HCT116 (cell line): ENCODE measurements at places on chromosomes 1 and 21.

DNA sequence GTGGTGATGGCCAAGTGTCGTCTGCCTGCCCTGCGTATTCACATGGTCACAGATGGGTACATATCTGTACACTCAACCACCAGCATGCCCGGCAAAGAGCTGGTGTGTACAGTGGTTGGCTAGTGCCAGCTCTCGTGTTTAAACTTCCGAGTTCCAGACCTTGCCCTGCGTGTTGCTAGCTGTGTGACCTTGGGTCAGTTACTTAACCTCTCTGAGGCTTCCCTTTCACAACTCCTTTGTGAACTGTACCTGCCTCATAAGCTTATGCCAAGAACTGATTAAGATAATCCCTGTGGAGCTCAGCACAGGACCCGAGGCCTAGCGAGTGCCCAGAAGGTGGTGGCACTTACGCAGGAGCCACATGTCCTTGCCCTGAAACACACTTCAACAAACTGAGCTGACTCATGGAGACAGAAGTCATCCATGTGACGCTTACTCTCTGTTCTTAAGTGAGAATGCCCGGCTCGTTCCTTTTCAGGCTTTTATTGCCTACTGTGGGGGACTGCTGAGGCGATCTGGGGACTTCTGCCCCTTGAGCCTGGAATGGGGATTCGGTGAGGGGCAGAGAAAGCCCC, 55.4 kb downstream of the ALPL start:
- DNase-seq = no peak

DNA sequence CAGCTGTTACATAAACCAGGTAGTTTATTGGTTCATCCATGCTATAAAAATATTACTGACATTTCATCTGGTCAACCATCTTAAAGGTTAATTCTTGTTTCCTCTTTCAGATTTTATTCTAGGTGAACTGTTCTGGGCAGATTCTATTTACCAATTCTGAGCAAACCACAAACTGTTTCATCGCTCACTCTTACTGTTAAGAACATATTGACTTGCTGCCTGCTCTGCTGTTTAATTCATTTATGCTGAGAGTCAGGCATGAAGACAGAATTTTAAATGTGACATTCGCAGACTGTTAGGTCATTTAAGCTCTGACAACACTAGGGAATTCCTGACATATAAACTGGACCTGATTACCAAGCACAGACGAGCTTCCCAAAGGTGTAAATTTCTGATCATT, 98.3 kb downstream of the PIGK start:
- DNase-seq = no peak

GRCh38 chr1:93695411-93696005, 13.9 kb upstream of the BCAR3 start:
- DNase-seq = no peak

DNA sequence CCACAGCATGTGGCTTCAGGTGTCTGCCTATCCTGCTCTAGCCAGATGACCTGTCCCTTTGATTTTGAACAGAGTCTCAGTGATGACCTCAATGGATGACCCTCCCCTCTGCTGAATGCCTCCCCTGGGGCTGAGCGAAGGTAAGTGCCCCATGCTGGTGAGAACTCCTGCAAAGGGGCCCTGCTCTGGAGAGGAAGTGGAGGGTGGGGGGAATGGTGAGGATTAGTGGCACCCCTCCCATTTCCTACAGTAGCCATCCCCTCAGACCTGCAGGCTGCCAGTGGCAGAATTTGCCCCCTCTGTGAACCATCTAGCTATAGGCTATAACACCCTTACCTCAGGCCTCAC, 3.7 kb upstream of the PMVK start:
- DNase-seq = no peak

DNA sequence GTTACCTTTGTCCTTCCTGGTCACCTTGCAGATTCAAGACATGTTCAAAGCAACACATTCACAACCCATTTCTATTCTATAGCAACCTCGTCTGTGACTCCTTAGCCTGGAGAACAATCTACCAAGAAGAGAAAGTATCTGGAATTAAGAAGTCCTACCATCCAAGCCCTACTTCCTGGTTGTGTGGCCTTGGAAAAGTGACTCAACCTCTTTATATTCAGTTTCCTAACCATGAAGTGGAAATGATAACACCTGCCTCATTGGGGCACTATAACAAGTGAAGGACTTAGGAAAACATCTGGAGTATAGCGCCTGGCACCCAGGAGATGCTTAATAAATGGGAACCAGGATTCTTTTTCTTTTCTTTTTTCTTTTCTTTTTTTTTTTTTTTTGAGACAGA, 36.5 kb upstream of the SRRM1 start:
- DNase-seq = no peak

DNA sequence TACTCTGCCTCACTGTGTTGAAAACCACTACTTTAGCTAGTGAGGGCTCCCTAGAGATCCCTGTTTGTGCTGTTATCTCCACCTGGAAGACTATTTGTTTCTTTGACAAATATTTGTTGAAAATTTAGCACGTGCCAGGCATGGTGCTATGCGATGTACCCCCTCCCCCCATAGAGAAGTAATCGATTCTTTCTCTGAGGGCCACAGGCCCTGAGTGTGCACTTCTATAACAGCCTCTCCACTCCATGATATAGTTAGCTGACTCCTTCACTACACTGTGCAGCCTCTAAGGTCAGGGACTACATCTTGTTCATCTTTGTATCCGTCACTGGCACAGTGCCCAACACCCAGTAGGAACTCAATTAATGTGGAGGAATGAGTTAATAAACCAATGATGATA, 17.3 kb upstream of the RBM15 start:
- no peak for DNase-seq

GRCh38 chr1:14180738-14181137, 417.7 kb upstream of the KAZN start:
- no peak for DNase-seq

GRCh38 chr1:212466898-212467650, 34.4 kb downstream of the NENF start:
- DNase-seq = no peak

- DNase-seq = peak; percentile 79
Measured at GRCh38 chr1:27671964-27672749, at the start of gene IFI6. TSS of gene IFI6 (minus strand) at chr1:27672192. CDS start at chr1:27669314, 2,878 bp downstream.

DNA sequence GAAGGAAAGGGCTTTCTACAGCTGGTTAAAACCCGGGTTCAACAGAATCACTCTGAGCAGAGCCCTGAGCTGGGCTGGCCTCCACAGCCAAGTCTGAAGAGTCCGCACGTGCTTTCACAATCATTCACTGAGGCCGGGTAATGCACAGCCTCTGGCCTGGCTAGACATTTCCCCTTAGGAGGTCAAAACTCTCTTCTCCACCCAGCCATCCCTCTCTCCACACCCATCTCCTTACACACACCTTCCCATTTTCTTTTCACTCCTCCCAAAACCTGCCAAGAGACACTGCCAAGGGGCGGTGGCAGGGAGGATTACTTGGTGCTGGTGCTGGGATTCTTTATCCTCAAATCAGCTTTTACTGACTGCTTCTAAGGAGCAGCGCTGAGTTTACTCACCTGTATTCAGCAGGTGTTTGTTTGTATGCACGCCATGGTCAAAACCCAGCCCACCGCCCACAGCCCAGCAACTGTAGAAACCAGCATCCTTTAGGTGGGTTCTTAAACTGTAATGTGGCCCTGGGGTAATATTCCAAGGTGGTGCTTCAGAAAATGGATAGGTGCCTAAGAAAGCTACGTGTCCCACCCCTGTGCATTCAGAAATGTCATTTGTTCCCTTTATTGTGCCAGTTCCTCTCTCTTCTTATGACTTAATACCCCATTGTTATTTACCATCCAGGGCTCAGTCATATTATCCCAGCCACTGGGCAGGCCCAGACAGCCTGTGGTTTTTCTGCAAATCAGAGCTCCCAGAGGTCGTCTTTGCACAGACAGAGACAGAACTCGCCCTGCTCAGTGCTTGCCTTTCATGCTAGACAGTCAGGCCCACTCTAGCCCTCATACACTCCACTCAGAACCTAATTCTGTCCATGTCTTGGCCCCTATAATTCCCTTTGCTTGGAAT, 80.2 kb downstream of the ADSS2 start:
- no peak for DNase-seq

DNA sequence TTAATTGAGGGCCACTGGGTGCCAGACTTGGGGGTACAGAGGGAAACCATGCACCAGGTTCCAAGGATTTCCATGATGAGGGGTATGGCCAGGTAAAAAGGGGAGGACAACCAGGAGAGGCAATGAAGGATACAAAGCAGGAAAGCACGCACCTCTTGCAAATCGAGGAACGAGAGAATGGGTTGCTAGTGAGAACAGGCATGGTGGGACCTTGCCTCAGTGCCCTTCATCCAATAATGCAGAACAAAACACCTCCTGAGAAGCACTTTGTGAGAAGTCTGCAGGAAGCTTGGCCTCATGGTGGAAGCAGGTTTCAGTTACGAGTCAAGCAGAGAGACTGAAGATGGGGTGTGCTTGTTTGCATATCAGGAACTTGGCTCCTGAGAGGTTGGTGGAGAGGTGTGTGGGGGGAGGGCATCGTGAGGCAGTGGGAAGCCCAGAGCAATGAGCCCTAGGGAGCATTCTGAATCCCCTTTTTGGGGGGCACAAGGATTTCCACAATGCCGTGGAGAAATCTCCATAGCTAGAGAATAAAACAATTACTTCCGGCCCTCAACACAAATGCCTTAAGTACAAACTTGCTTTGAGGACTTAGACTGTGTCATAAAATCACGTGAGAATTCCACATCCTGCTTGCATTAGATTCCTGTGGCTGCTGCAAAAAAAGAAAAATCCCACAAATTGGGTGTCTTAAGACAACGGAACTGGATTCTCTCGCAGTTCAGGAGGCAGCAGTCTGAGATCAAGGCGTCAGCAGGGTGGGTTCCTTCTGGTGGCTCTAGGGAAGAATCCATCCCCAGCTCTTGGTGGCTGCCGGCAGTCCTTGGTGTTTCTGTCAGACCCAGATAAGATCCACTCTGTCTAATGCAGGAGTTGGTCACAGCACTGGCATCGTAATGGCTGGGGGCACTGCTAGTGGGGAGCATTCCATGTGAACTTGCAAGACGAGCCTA, 54.9 kb upstream of the BACE2 start:
- DNase-seq = no peak

DNA sequence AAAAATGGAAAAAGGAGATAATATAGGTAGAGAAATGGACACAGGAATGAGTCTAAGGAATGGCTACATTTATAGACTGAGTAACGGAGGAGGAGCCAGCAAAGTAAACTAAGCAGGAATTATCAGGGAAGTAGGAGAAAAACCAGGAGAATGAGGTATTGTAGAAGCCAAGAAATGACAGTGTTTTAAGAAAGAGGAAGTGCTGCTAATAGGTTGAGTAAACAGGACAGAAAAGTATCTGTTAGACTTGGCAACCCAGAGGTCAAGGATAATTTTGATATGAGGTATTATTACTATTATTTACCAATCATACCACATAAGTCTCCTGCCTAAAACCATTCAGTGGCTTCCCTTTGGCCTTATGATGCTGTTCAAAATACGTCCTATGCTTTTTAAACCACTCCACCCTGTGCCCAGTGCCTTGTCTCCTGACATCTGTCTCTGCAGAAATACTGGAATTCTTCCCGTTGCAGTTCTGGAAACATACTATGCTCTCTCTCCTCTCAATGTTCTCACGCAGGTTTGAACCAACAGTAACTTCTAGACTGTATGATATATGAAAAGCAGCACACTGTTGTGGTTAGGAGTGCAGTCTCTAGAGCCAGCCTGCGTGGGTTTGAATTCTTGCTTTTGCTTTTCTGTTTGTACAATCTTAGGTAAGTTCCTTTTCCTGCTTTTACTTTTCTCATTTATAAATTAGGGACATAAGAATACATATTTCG, 24.6 kb upstream of the NEK7 start:
- no peak for DNase-seq

DNA sequence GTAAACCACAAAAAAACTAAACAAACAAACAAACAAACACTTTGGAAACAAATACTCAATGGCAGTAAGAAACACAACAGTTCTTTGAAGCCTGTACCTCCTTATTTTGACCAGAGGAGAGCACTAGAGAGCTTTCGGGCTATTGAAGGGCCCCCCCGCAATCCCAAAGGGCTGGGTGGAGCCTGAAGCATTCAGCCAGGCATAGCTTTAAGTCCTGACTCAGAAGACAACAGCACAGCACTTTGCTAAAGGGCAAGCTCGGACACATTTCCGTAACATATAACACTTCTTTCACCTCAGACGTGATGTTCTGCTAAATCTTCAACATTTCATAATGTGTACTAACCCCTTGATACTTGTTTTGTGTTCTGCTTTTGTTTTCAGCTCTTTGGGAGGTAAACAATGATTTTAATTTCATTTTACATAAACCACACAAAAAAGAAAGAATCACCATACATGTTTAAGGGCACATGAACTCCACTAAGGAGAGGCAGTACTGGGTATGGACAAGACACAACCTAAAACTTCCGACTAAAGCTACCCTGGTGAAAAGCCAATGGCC, 9.7 kb upstream of the SHCBP1L start:
- peak; percentile 79 for DNase-seq

GRCh38 chr1:162389971-162390370, 8.4 kb downstream of the C1orf226 start:
- DNase-seq = no peak

DNA sequence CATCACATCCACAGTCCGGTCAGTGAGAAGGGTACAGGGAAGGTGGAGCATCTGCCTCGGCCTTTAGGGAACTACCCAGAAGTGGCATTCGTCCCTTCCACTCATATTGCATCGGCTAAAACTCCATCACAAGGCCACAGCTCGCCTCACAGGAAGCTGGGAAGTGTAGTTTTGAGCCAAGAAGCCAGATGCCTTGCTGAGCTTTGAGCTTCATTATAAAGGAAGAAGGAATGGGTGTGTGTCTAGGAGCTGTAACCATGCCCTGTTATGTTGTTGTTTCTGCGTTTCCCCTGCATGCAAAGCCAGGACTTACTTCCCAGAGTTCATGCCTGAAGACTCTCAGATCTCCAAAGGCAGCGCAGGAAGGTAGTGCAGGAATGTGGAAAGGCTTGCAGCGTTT, 61.1 kb downstream of the OPTC start:
- no peak for DNase-seq

DNA sequence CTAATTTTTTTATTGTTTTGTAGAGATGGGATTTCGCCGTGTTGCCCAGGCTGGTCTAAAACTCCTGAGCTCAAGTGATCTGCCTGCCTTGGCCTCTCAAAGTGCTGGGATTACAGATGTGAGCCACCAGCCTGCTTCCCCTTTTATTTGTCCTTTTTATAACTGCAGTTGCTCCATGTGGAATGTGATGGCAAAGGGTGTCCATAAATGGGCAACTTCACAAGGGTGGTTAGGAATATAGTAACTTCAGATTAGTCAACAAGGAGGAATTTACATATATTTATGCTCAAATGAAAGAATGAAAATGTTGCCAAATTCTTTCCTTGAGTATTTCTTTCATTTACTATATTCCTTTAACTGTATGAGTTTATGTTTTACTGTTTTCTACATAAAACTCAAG, 182.9 kb downstream of the BACH1 start:
- DNase-seq = no peak

DNA sequence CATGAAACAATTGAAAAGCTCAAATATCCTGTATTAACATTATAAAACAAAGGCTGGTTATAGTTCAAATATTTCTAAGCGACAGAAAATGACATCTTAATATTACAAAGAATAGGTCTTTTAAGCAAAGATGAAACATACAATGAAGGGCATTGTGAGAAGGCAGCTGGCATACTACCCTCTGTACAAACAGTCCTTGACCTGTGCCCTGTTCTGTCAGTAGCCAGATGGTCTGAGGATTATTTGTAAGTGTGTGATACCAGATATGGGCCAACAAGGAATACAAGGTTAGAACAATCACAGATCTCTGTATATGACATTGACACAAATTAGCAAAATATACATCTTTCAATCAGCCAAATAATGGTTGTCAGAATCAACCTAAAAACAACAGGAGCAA, 1350.4 kb downstream of the AMY1C start:
- no peak for DNase-seq

- DNase-seq = no peak
Measured at GRCh38 chr1:54591127-54591756, 32.1 kb downstream of the FAM151A start.

GRCh38 chr1:97567000-97567749, 353.7 kb downstream of the DPYD start:
- no peak for DNase-seq
